ENCODE measurements at places on chromosomes 2 and 18.
A peak's percentile ranks its signal among the peaks of the same experiment; 100 is the strongest.

DNA sequence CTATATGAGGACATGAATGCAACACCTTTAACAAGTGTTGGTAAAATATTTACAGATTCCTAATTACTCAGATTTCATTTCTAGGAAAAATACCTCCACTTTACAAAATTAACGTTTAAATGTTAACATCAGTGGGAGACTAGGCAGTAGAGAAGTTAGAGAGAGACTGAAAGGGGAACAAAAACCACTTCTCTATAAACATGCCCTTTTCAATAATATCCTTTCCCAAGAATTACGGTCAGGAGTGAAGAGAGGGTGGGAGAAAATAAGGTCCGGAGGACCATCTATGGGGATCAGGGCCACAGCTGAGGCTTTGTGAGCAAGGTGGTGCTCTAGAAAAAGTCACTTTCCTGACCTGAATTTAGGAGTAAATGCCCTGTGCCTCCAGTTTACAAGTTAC lies 65.3 kb upstream of the WIPF1 start:
- DNase-seq: no peak

DNA sequence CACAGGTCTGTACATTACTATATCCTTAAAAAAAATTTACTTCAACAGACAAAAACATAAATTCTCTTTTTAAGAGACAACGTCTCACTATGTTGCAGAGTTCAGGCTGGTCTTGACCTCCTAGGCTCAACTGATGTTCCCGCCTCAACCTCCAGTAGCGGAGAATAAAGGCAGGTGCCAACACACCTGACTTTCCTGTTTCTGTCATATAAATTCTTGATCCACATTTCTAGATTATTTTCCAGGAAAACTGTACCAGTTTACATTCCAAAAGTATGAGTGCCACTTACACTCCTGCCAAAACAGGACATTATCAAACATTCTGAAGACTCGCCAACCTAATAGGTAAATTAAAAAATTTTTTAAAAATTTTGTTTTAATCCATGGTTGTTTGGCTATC lies 48.6 kb downstream of the PUM2 start:
- no peak for DNase-seq

- peak; percentile 39 for DNase-seq
These were observed 613.9 kb downstream of the IRS1 start for GRCh38 chr2:226185616-226186211.

- DNase-seq: no peak
These were observed 179.1 kb downstream of the ANKRD44 start for GRCh38 chr2:197131558-197131855.

DNA sequence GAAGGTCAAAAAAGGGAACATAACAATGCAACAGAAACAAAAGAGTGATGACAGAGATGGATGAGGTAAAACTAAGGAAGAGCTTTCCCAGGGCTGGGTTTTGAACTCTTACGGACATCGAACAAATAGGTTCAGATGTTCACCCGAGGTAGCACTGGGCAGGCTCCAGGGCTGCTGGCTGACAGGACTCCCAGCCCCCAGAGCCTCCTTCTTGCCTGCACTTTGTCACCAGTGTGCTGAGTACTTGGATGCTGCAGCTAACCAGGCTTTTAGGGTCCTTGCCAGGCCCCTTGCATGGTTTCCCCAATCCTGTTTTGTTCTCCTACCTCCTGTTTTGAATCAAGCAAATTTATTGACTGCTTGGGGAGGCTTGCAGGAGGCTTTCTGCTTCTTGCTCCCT lies 322.9 kb downstream of the DYSF start:
- no peak for DNase-seq

- DNase-seq: no peak
These were observed 300.1 kb upstream of the SLC8A1 start for GRCh38 chr2:40751981-40752380.

DNA sequence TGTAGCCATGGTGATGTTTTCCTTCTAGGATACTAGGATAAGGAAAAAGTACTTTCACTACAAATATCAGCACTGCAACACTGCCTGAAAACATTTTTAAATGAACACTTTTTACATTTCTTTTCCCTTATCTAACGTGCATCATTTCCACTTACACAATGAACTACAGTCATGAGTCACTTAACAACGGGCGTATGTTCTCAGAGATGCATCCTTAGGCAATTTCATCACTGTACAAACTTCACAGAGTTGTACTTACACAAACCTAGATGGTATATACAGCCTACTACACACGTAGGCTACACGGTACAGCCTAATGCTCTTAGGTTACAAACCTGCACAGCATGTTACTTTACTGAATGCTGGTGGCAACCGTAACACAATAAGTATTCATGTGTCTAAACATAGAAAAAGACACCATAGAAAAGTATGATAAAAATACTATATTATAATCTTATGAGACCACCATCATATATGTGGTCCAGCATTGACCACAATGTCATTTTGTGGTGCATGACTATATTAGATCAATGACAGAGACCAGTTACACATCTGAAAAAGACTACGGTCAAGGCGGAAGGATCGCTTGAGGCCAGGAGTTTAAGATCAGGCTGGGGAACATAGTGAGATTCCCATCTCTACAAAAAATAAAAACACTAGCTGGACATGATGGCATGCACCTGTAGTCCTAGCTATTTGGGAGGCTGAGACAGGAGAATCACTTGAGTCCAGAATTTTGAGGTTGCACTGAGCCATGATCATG lies 39.8 kb downstream of the WDR33 start:
- DNase-seq: no peak

DNA sequence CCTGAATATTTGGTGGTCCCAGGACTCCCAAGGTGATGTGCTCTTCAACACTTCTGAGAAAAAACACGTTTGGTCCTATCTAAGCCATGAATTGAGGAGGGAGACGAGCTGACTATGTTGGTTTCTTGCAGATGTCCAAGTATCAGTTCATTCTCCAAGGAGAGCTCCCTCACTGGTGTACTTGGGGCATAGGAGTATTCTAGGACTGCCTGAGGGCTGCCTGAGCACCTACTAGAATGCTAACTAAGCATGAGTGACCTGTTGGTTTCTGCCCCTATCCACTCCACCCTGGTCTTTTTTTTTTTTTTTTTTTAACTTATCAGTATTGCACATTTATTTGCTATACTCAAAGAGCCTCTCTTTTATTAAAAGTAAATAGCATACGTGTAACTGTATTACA lies 200.5 kb upstream of the FANCL start:
- no peak for DNase-seq

GRCh38 chr2:3107567-3107966 lies 270.1 kb downstream of the EIPR1 start:
- no peak for DNase-seq
